Stimulated activated CD4-positive, alpha-beta T cell treated with anti-CD3 and anti-CD28 coated beads, Interleukin-1b, Interleukin-23, amount 100 ng/mL, for 24 hours (primary cell): ENCODE measurements at places on chromosomes 6 and 20.

- DNase-seq = no peak
Observed at GRCh38 chr20:24472426-24472825, 3.0 kb downstream of the SYNDIG1 start.

DNA sequence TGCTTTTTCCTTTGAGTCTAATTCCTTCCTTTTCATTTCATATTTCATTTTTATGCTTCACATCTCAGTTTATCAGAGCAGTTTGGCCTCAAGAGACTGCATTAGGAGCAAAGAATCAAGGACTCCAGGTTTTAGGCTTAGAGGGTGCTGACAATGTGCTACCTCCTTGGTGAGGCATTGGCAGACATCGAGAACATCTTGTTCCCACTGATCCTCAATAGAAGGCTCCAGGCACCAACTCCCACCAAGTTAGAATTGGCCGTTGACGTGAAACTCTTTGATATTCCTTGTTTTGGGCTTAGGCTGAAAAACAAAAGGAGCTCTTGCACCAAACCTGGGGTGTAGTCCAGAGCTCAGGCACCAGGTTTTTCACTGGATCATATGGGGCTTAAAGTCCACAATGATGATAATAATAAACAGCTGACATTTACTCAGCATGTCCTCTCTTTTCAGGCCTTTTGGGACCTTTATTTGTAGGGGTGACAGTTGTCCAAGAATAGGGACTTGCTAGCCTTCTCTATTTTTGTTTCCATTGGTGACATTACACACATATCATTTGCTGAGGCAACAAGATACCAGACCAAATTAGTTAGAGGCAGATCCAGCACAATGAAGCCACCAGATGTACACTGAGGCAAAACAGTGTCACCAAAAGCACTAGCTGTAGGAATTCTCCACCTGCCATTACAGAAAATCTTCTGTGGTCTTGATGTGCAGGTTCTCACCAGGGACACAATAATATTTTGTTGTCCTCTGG lies 81.0 kb upstream of the ENPP5 start:
- no peak for DNase-seq

GRCh38 chr6:5518936-5519491 lies 257.7 kb downstream of the FARS2 start:
- DNase-seq = no peak

DNA sequence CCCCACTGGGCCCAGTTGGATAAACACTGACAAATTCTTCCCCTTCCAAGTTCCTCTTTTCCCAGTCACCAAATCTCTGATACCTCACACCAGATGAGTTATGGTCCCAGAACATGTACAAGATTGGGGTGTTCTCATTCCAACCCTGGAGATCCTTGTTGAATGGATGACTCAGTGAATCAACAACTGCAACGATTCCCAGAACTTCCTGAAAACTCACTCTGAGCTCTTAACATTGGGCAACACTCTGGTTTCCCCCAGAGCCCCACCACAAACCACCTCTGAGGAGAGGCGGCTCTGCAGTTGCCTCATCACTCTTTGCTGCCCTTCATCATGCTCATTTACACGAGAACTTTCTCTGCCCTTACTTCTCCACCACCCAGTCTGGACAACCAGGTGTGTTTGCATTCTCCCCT lies 115.2 kb downstream of the MRPL14 start:
- no peak for DNase-seq

- DNase-seq = no peak
Observed at GRCh38 chr6:145964948-145965366, 799 bp upstream of the SHPRH start.

DNA sequence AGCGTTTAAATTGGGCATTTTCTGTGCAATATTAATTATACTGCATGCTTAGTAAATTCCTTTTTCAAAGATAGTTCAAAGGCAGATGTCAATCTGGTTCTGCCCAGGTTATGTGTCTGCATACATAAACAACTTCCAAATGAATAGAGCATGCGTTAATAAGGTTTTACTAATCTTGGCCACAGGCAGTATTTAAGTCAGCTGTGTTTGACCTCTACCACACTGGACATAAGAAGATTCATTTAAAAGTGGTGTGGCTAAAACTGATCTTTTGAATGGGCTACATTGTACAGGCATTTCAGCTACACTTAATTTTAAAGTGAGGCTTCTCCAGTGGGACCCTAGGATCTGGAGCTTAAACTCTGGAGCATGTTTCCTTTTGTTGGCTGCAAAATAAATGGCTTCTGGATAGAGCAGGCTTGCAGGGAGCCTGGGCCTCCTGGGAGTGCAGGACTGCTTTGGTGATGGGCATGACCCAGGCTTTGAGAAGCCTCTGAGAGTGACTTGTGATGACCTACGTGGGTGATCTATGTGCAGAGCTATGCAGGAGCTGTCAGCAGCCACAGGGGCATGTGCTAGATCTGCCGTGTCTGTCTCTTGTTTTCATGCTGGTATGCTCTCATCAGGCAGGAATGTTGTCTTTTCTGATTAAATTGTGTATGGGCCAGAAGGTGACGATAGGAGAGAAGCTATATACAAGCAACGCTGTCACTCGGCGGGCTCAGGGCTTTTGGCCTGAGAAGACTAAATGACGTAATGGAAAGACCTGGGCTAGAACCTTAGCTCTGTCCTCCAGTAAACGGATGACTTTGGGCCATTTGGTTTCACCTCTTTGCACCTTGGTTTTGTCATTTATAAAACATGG lies 331.2 kb downstream of the QKI start:
- DNase-seq = no peak

- DNase-seq = no peak
Observed at GRCh38 chr20:37919389-37920040, 16.6 kb downstream of the VSTM2L start.

- no peak for DNase-seq
Observed at GRCh38 chr6:128149796-128150195, 248.9 kb upstream of the THEMIS start.

DNA sequence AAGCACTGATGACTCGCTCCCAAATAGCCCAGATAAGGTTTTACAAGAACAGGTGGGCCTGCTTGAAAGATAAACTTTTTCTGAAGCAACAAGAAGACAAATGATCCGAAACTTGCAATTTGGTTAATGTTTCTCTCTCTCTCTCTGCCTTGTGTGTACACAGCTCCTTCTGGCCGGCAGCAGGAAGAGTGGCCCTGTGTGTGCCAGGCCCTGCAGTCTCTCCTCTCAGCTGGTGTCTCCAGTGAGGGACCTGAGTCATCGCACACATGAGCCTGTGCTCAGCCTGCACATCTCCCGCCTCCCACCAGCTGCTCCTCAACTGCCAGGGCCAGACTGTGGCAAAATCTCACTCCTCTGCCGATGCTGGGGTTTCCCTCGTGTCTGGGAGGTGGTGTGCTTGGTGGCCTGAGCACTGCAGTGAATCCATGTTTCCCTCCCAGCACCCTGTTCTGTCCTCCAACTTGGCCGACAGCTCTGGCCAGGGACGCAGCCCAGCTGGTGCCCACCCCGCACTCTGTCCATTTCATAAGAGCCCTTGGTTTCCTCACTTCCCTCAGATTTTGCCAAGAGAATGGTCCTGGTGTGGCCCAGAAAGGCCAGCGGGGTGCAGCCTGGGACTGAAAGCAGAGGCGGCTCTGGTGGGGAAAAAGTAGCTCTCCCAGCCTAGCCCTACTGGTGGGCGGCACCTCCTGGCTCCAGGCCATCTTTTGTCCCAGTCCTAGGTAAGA lies 49.4 kb downstream of the ERMARD start:
- DNase-seq = no peak

DNA sequence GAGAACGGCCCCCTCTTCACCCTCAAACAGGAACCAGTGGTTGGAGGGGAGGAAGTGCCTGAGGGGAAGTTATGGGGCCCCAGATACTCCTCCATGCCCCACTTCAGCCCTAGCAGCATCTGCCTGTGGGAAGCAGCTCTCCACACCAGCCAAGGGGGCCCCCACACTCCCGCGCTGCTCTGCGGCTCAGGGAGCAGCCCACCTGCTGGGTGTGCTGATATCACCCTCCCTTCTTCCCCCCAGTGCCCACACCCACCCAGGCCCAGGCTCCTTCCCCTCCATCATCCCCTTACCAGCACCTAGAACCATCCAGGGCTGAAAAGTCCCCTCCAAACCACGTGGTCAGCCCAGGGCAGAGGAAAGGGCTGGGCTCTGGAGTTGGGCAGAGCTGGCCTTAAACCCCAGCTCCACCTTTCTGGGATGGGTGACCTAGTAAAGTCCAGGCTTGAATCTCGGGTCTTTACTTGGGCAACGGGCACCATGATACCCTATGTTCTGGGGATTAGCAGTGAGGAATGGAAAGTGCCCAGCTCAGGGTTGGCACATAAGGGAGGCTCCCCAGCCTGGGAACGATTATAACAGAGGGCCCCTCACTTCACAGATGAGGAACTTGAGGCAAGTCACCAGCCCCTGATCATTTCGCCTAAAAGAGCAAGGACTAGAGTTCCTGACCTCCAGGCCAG lies 663 bp downstream of the LST1 start:
- no peak for DNase-seq

DNA sequence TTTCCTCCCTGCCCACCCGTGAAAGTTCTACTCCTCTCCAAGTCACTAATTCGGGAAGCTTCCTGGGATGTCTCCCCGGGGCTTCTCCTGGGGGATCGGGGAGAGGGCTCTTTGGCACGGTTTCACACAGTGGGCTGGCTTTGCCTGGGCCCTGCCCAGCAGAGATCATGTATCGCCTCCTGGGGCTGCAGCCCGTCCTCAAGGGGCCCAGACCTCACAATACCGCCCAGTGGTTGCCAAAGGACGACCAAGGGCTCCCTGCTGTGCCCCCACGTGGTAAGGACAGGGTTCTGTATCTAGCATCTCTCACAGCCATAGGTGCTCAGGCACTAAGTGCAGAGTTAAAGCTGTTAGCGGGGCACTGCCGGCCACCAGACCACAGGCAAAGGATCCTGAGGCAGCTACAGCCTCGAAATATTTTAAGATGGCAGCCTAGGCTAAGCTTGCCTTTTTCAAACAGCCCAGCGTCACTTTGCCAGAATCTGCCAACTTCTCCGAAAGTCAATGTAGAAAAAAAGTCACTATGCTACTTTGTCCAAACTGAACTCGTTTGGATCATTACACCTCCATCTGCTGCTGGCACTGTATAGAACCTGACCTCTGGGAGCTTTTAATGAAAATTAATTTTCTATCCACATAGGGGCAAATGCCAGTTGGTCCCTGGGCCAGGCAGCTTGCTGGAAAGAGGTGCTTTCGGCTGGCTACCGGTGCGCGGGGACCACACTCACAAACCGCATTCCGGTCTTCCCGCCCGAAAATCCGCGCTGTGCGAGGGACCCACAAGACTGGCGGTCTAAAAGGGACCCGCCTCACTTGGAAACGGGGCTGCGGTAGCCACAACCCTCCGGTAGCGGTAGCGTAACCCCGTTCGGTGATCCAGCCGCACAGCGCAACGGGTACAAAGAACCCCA lies 1.3 kb upstream of the NNAT start:
- DNase-seq = no peak

- no peak for DNase-seq
Observed at GRCh38 chr6:156956286-156956685, 179.1 kb downstream of the ARID1B start.

DNA sequence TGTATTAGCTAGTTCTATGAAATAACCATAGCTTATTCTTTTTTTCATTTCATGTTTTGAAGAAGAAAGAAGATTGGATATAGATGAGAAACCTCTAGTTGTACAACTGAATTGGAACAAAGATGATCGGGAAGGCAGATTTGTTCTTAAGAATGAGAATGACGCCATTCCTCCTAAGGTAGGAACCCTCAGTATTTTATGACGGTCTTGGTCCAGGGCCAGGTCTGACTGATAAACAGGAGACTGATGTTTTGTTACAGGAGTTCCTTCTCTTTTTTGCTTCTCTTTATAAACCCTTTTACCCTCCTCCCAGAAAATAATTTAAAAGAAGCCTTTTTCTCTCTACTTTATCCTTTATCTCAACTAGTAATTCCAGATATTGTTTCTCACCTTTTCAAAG lies 43.6 kb downstream of the AFDN start:
- no peak for DNase-seq

DNA sequence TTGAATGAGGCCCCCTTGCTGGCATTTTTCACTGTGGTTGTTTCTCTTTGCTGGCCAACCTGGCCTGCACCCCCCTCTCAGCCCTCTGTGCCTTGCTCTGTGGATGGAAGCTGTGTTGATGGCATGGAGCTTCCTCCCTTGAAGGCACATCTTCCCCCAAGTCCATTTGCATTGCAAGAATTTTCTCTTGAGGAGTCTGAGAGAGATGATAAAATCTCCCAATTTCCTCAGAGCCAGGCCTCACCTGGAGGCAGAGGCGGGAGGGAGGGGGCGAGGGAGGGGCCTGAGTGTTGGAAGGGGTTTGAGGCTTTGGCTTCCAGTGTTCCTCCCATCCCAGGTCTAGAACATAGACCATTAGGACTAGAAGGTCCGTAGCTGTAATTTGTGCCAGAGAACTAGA lies 175.1 kb downstream of the SCP2D1 start:
- DNase-seq = no peak

GRCh38 chr6:50819904-50820868 lies 1.5 kb downstream of the TFAP2B start:
- DNase-seq = no peak

DNA sequence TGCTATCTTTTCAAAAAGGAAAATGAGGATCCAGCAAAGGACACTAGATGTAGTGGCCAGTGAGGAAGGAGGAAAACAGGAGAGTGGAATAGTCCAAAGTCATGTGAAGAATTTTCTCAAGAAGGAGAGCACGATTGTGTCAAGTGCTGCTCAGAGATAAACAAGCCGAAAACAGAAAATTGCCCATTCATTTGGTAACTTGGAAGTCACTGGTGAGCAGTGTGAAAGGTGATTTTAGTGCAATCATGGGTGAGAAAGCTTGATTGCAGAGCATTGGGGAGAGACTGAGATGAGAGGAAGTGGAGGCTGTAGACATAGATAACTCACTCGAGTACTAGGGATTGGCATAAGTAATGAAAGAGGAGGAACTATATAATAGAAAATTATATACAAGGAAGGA lies 26.0 kb upstream of the PRDM1 start:
- DNase-seq = no peak

DNA sequence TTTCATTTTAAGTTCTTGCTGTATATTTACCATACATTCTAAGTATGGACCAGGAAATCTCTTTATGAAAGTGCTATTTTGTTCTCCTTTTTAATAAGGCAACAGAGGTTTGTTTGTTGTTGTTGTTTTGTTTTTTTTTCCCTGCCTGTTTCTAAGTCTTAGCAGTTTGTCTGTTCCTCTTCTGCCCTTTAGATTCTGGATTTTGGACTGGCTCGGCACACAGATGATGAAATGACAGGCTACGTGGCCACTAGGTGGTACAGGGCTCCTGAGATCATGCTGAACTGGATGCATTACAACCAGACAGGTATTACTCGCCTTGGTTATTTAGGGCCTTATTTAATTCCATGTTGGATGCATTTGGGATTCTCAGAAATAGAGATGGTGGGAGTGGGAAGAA lies 48.0 kb downstream of the MAPK14 start:
- no peak for DNase-seq

- no peak for DNase-seq
Observed at GRCh38 chr6:27144740-27145079, 102.8 kb upstream of the PRSS16 start.
